NCI-H774 (cell line): ENCODE measurements at places on chromosomes 12 and 14.
A peak's percentile ranks its signal among the peaks of the same experiment; 100 is the strongest.

GRCh38 chr14:99380991-99381687, 99.5 kb downstream of the SETD3 start:
- DNase-seq, result no peak

DNA sequence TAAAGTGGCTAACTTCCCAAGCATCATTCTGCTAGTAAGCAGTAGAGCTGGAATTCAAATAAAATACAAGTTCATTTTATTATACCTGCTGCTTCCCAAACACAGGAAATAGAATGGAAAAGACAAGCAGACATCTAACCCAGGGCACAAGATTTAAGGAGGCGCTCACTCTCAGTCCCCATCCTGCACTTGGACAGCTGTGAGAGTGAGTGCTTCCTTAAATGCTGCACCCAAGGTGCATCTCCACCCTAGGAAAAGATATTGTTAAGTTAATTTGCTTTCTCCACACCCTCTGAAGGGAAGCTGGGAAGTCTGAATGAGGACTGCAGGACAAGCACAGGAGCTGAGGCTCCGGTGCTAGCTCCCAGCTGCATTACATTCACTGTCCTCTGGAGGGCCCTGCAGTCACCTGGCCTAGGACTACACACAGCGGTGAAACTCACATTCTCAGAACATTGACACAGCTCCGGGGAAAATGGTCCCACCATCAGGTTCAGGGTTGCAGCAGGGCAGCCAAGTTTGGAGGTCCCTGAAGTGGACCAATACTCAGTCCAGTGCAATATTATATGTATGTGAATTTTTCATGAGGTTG, 14.2 kb downstream of the HEBP1 start:
- no peak for DNase-seq

- no peak for DNase-seq
Observed at GRCh38 chr14:38366374-38366773, 110.5 kb upstream of the CLEC14A start.

GRCh38 chr14:67680941-67681340, 6.5 kb upstream of the VTI1B start:
- DNase-seq, result no peak

GRCh38 chr14:32824195-32824594, 114.5 kb upstream of the NPAS3 start:
- no peak for DNase-seq

- DNase-seq, result no peak
Observed at GRCh38 chr12:25970916-25971653, 12.6 kb downstream of the RASSF8 start.

DNA sequence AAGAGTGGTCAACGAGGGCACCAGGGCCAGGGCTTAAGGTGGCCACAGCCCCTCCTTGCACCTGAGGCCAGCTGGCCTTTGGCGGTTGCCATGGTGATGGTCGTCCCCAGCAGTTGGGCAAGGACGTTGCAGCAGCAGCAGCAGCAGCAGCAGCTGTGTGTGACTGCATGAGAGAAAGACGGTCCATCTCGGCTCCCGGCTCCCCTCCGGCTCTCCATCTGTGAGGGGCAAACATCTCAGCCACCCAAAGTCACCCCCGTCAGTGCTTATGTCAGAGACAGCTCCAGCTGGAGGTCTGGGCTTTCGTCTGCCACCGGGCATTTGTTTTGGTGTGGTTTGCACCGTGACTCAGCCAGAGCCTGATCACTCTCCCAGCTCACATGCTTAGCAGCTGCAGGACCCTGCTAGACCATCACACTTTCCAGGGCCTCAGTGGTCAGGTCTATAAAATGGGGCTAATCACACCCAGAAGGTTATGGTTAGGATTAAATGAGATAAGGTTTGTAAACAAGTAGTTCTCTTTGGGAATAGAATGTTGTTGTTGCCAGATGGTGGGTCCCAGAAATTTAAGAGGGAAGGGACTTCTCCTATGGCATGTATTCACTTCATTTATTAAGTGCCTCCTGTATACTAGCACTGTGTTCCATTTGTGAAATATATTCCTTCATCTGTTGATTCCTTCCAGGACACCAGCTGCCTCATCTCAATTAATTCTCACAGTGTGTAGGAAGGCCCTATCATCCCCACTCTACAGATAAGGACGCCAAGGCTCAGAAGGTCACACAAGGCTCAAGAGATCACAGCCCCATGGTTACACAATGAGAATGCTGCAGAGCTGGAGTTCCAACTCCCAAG, 212.6 kb upstream of the LHX5 start:
- DNase-seq, result peak; percentile 66

GRCh38 chr14:56660677-56661389, 81.2 kb downstream of the TMEM260 start:
- peak; percentile 48 for DNase-seq

DNA sequence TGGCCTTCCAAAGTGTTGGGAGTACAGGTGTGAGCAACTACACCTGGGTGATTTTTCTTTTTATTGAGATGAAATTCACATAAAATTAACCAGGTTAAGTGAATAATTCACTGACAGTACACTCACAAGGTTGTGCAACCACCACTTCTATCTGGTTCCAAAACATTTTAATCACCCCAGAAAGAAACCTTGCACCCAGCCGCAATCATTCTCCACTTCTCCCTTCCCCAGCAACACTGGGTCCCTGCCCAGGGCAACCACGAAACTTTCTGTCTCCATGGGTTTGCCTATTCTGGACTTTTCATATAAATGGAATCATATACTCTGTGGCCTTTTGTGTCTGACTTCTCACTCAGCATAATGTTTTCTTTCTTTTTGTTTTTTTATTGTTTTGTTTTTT, 26.3 kb upstream of the MLXIP start:
- DNase-seq, result no peak

- no peak for DNase-seq
Observed at GRCh38 chr14:68412505-68413465, 380.1 kb downstream of the ZFP36L1 start.

DNA sequence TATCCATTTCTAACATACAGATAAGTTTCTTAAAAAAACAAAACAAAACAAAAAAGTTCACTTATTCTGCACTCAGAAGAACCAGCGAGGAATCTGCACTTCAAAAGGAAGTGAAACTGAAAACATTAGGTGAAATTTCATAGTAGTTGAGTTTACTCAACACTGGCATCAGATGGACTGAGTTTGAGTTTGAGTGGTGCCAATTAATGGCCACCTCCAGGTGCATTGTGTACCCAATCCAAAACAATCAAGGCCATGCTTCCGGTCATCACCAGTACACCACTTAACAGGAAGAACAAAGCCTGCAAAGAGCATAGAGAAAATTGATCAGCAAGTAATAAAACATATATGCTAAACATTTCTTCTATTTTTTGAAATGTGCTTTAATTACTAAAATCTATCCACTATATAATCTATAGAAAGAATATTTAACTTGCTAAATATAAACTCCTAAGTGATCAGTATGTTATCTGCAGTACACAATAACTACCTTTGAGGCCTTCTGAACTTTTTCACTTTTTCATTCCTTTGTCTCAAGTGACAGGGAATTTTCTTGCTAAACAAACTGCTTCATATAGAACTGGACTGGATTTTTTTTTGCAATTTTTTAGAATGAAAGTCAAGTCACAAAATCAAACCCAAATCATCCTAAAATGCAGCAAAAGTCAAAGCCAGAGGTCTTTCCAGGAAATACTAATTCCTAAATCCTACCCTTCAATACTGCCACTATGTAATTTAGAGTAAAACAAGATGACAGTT, 11.5 kb downstream of the SLC38A2 start:
- no peak for DNase-seq

DNA sequence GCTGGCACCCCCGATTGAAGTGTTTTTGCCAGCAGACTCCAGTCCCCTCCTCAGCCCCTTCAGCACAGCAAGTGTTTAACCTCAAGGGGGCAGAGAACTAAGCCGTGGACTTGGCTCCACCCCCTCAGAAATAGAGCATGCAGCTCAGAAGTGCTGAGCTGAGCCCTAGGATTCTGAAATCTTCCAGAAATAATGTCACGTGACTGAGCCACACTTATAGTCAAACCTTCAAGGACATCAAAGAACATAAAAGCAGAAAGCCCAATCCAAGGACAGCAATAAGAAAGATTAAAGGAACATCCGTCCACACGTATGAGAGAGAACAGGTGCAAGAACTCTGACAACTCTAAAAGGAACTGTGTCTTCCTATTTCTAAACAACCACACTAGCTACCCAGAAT, 317.7 kb upstream of the LRFN5 start:
- DNase-seq, result no peak

DNA sequence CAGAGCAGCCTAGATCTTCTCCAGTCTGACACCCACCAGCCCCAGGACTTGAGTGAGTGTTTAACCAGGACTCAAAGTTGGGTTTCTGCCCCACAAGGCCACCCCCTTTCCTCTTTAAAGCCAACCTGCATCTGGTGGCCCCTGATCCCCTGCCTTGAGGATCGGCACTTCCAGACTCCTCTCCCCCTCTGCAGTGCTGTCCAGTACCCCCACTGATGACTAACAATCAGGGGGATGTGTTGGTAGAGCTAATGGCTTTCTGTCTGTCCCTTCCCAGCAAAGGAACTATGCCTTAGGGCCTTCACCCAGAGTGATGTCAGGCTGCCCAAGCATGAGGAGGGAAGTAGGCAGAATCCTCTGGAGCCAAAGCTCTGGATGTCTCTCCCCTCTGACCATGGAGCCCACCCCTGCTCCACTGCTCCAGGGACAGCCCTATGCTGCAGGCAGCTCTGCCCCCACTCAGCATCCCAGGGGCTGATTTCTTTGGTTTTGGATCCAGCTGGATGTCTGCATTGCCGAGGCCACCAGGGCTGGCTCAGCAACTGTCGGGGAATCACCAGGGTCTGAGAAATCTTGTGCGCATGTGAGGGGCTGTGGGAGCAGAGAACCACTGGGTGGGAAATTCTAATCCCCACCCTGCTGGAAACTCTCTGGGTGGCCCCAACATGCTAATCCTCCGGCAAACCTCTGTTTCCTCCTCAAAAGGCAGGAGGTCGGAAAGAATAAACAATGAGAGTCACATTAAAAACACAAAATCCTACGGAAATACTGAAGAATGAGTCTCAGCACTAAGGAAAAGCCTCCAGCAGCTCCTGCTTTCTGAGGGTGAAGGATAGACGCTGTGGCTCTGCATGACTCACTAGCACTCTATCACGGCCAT, 42.9 kb downstream of the DAD1 start:
- DNase-seq, result no peak

GRCh38 chr14:60735416-60735815, 855 bp downstream of the MNAT1 start:
- no peak for DNase-seq

GRCh38 chr12:56699020-56699661, 11.1 kb upstream of the PTGES3 start:
- no peak for DNase-seq

DNA sequence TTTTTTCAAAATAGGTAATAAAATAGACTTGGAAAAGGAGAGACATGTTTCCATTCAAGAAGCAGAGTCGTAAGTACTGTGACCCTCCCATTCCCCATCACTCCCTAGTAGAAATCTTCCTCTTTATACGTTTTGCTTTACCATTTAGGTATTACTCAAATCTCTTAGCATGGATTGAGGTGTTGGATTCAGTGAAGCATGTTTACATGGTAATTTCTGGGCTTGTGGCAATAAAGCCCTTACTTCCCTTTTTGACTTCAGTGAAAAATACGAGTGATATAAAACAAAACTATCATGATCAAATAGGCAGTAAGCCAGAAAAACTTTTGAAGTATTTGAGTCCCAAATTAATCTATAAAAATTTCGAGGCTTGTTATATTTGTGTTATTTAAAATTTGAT, 27.4 kb downstream of the RAB21 start:
- DNase-seq, result no peak

GRCh38 chr14:100807979-100808734, 17.8 kb upstream of the MEG3 start:
- DNase-seq, result no peak

DNA sequence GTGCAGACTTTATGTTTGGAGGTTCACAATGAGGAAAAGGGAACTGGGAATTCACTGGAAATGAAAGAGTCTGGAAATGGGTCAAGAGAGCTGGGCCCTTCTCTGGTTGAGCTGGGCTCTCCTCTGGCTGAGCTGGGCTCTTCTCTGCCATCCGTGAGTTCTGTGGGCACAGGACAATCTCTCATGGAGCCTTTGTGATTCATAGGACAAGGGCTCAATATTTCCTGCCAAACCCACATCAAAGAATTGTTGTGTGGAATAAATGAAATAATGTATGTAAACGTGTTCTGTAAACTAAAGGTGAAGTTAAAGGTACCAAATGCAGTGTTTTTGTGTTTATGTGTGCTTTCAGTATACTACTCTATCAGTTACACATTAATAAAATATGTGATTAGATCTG, 95.5 kb upstream of the OVCH1 start:
- no peak for DNase-seq

- DNase-seq, result no peak
Observed at GRCh38 chr14:74634481-74634880, 22.4 kb upstream of the LTBP2 start.

DNA sequence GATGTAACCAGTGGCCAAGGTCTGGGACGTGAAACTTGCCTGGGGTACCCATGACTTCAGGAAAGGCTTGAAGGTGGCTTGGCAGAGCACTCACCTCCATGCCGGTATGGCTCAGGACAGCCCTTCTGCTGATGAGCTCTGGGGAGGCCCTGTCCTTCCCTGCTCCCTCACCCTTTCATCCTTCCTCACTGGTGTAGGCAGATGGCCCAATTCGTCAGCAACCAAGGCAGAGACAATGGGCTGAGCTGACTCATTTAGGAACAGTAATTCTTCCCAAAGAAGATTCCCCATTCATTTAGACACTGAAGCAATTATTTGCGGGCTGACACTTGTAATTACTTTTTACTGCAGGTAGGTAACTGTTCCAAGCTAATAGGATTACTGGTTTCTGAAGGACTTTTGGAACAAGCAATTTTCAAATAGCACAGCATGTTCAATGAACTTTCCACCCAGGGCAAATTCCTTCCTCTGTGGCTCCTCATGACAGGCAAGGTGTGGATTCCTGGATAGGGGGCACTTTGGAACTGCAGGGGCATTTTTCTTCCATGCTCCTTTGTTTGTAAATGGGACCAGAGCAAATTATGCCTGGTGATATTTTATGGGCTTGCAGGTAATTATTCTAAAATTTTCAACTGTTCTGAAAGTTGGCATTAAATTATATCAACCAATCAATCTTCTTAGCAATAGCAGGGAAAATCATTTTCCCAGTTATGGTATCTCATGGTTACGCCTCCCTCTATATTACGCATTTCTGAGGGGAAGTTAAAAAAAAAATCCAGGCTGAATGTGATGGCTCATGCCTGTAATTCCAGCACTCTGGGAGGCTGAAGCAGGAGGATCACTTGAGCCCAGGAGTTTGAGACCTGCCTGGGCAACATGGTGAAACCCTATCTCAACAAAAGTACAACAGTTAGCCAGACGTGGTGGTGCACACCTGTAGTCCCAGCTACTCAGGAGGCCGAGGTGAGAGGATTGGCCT, 24.1 kb upstream of the NRDE2 start:
- no peak for DNase-seq

- DNase-seq, result no peak
Observed at GRCh38 chr12:111775205-111776193, 8.8 kb downstream of the ALDH2 start.

- no peak for DNase-seq
Observed at GRCh38 chr14:64763801-64764621, 59.8 kb downstream of the PLEKHG3 start.

- DNase-seq, result no peak
Observed at GRCh38 chr14:85873006-85873405, 343.1 kb downstream of the FLRT2 start.

- DNase-seq, result no peak
Observed at GRCh38 chr14:75299059-75299458, 20.4 kb downstream of the FOS start.

GRCh38 chr12:10272467-10272866, 35.2 kb upstream of the KLRD1 start:
- no peak for DNase-seq
